ENCODE measurements at places on chromosomes 16 and 17.
A peak's percentile ranks its signal among the peaks of the same experiment; 100 is the strongest.

- peak; percentile 97 for DNase-seq
These were observed at the start of gene BORCS6 for GRCh38 chr17:8189711-8190477. Gene BORCS6 (minus strand): TSS chr17:8190180. CDS start chr17:8190140, 40 bp downstream.

- DNase-seq = no peak
These were observed 112.2 kb downstream of the PITPNC1 start for GRCh38 chr17:67489273-67489672.

DNA sequence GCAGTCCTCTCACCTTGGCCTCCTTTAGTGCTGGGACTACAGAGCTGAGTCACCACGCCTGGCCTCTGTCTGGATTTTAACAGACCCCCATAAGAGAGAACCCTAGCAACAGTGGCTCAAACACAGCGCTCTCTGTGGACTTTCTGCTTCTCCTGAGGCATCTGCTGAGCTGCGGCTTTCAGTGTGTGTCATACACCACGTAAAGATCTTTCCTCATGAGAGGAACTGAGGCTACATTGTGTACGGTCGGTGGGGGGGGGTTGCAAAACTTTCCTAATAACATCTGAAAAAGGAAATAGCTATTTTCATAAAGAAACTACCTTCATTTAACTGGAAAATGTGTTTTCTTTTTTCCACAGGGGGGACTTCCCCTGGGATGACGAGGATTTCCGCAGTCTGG is 32.9 kb downstream of the DEF8 start:
- no peak for DNase-seq

DNA sequence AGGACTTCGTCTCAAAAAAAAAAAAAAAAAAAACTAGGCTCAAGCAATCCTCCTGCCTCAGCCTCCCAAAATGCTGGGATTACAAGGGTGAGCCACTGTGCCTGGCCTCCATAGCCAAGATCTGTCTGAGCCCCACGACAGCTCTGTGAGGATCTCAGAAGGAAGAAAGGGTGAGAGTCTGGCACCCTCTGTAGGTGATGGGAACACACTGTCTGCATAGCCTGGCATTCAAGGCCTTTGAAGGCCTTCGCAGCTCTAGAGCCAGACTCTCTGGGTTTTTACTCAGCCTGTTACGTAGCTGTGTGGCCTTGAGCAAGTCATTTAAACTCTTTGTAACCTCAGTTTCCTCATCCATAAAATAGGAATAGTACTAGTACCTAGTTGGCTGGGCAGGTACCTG is 6.3 kb upstream of the XPO6 start:
- peak; percentile 47 for DNase-seq

DNA sequence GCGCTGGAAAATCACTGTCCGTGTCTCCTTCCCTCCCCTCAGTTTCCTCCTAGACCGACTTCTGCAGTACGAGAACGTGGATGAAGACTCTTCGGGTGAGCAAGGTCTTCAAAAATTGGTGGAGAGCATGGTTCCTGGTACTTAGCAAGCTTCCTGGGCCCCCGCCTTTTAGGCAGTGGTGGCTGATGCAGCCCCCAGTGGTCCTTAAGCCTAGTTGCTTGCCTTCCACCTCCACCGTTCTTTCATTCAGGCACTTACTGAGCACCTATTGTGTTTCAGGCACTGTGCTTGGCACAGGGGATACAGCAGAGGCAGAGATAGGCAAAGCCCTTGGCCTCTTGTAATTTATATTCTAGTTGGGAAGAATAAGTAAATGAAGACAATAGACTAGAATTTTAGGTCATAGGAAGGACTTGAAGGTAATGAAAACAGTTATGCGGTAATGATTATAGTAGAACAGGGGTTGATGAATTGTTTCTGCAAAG is 767 bp downstream of the INO80E start:
- no peak for DNase-seq

DNA sequence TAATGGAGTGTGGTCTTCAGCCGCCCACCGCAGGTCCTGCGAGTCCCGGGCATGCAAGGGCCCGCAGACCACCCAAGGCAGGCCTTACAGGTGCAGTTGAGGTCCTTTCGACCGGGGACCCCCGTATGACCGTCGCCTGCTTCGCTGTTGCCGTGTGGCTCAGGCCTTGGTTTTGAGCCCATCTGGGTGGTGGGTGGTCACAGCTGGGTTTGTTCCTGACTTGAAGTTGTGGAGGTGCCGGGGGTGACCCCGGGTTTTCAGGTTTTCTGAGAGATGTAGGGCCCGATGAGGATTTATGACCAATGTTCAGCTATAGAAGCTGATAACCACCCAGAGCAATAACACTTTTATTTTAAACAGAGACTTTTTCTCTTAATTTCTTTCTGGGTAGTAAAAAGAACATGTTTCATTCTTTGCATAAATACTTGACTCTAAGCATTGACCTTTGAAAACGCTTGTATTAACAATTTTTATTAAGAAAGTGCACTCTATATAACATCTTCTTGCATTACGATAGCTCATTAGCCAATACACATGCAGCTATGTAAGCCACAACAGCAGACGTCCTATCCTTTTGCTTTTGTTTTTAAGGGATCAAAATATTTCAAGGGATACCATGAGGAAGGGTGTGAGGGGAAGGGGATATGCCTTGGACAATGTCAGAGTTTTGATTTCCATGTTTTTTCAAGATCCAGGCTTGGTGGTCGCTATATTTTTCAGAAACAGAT is 1.9 kb downstream of the FOXL1 start:
- DNase-seq = no peak

DNA sequence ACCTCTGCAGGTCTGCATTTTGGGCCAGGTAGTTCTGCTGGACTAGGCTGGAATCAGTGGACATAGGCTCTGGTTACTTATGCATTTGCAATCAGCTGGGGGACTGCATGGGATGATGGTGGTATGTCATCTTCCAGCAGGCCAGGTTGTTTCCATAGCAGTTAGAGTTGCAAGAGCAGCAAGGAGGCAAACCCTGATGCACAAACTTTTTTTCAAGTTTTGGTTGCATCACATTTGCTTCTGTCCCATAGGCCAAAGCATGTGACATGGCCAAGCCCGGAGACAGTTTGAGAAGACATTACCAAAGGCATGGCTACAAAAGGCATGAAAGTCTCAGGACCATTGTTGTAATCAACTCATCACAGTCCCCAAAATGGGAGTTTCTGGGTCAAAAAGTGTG is 58.2 kb downstream of the PRKCB start:
- DNase-seq = no peak

GRCh38 chr16:49926941-49927340 is 71.0 kb upstream of the ZNF423 start:
- DNase-seq = no peak

GRCh38 chr17:51375771-51376170 is 115.4 kb downstream of the UTP18 start:
- no peak for DNase-seq

DNA sequence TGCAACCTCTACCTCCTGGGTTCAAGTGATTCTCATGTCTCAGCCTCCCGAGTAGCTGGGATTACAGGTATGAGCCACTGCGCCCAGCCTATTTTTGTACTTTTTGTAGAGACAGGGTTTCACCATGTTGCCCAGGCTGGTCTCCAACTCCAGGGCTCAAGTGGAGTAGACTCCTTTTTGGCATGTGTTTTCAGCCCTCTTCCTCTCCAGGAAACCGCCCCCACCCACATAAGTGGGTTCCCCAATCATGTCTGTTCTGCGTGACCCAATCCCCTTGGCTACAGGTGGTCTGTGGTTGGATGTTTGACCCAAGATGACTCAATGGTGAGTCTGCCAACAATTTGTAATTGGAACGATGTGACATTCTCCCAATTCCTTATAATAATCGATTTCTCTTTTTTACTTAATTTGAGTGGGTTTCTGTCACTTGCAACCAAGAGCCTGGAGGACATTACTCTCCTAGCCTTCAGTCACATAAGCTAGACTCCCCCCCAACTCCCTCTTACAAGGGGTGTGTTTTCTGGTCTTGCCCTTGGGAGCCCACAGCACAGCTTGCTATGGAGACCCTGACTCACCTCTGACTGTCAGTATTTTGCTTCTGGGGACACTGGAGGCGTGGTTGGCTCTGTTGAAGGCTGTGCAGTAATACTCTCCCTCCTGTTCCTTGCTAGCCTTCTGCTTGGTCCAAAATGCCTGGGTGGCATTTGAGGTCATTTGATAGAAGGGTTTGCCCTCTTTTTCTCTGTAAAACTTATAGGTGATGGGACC is 34.9 kb downstream of the PECAM1 start:
- no peak for DNase-seq

GRCh38 chr16:78225919-78226318 is 126.5 kb downstream of the WWOX start:
- DNase-seq = no peak

GRCh38 chr16:29987371-29988085 is 7.9 kb downstream of the HIRIP3 start:
- no peak for DNase-seq

DNA sequence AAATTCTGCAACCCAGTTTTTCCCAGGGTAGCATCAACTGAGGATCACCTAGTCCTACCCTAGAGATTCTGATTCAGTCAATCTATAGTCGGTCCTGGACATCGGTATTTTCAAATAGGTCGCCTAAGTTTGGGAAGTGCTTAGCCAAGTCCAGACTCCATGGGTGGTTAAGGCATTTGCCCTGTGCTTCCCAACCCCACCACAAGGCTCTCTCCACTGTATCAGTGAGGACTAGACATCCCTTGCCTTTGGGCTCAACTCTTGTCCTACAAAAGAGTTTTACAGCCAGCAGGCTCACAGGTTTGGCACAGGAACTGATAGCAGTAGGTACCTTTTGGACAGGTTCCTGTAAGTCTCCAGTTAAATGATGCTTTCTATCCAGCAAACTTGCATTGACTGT is 13.8 kb downstream of the HYDIN start:
- no peak for DNase-seq

DNA sequence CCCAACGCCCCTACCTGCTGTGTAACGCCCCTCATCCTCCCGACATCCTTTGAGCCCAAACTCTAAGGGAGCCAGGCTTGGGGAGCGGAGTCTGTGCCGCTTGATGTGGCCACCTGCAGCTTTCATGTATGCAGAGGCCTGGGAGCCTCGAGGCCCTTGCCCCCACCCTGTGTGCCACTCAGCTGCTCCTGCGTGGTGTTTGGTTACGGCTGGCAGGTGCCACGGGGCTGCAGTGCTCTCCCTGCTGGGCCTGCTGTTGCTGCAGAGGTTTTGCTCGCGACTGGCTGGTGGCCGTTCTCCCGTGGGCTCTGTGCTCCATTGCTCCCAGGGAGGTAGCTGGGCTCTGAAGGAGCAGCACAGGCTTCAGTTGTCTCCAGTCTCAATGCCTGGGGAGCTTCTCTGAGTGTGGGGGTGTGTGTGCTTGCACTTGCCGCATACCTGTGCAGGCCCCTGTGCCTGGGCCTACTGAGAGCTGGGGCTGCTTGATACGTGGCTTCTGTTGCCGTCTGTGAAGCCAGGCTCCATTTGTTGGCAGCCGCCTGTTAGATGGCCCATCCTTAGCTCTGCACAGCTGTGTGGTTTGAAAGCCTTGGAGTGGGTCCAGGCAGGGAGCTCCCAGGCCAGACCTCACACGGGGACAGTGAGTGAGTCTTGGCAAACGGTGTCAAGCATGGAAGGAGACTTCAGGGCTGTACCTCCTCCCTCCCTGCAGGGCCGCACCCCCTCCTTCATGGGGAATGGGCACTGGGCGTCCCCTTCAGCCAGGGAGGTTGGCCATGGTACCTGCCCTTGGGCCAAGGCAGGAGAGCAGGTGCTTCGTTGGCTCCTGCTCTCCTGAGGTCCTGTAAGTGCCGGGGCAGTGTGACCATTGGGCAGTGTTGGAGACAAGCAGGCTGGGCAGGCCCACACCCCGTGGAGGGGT is 47.2 kb downstream of the PDPK1 start:
- no peak for DNase-seq

DNA sequence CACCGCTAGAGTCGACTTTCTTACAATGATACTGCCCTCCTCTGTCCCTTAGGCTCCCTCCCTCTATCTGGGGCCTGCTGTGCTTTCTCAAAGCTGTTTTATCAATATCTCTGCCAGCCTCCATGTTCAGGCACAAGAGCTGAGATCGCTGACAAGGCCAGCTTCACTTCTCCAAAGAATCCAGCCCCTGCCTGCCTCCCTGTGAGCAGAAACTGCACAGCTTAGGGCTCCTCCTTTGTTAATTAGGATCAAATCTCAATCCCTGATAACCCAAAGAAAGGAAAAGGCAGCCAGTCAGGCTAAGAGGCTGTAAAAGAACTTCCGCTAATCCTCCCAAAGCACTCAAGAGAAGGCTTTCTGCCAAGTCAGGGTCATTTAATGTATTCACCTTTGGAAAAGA is 616.0 kb upstream of the CDH11 start:
- DNase-seq = no peak

GRCh38 chr16:5918567-5919130 is 821.1 kb upstream of the EEF2KMT start:
- DNase-seq = no peak

DNA sequence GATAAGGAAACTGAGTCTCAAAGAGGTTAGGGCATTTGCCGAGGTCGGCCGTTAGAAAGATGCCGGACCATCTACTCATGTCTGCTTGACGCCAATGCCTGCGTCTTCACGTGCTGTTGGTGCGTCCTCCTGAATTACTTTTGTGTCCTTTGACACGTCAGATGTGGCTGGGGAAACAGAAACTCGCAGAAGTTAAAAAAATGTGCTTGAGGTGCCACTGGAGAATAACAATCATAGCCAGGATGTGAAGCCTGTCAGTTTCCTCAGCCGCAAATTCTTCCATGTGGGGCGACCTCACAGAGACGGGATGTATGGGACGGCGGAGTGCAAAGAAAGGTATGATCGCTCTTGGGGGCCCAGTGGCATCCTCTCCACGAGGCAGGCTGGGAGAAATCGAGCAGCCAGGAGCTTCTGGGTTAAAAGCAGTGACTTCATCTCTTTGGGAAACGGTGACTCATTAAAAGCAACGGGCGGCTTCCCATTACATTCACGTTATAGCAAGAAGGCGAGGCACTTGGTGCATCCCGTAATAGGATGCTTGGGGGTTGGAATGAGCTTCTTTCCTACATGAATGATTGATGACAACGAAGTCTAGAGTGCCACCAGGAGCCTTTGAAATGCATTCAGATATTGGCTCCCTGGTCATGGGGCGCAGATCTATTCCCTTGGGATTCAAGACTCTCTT is 67.8 kb downstream of the BMERB1 start:
- DNase-seq = no peak

- DNase-seq = no peak
These were observed 13.5 kb upstream of the BHLHA9 start for GRCh38 chr17:1256699-1257098.

- no peak for DNase-seq
These were observed 43.7 kb downstream of the CRISPLD2 start for GRCh38 chr16:84863481-84863814.

- no peak for DNase-seq
These were observed 861 bp downstream of the RAB11FIP3 start for GRCh38 chr16:426115-426905.

DNA sequence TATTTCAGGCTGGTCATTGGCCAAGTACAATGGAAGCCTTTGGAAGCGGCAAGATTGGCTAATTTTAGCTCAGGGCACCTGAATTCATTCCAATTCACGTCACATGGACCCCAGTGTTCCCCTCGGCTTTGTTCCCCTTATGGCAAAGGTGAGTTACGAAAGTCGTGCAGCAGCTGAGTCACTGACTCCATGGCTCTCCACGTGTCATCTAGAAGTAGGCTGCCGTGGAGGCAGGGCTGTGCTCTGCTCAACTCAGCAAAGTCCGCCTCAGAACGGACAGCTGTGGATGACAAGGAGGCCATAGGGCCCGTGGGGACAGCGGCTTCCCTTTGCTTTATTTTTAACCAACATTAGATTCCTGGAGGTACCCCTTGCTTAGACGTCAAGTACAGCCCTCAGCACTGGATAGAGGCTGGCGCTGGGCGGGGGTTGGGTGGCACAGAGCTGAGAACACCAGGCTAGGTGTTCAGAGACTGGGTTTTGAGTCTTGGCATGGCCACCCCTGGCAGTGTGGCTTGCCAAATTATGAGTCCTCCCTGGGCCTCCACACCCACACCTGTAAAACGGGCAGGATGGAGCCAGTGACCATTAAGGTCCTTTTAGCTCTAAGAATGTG is 23.6 kb downstream of the ADAD2 start:
- DNase-seq = no peak
